ENCODE measurements at places on chromosomes 3 and 15. TPM values are rescaled to one million over a fixed set of nuclear protein-coding genes. Genes with fewer than 3 reads are reported as not detected.

GRCh38 chr3:176491084-176491483 is 706.2 kb downstream of the TBL1XR1 start:
- no peak for DNase-seq

GRCh38 chr3:129829640-129830039 is 63.9 kb downstream of the TMCC1 start:
- DNase-seq, result peak; percentile 31

GRCh38 chr15:88920186-88920891 is 7.2 kb upstream of the MFGE8 start:
- DNase-seq, result no peak

DNA sequence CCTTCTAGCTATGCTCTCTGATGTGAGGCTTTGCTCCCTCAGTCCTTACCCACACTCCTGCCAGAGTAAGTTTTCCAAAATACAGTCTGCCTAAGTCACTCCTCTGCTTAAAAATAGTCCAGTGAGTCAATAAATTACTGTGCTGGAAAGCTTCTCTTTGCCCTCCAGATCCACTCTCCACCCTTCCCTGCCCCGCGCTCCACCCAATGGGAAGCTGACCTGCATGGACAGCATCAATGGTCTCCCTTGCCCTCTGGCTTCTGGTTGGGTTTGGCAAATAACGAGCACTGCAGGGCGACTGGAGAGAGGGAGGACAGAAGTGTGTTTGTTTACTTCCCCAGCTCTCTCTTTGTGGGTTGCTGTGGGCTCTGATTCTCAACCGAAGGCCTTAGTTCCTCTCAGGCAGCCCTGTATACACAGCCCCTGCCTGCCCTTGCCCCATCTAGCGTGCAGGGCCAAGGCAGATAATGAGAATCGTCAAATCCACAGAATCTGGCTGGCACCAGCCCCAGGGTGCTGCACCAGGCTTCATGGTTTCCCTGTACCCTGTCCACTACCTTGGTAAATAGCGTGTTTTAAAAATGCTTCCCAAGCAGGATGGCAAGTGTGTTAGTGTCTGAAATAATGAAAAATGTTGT is 110.4 kb downstream of the ADAMTSL3 start:
- no peak for DNase-seq

- no peak for DNase-seq
Measured at GRCh38 chr15:85036716-85037115, 55.1 kb downstream of the PDE8A start.

DNA sequence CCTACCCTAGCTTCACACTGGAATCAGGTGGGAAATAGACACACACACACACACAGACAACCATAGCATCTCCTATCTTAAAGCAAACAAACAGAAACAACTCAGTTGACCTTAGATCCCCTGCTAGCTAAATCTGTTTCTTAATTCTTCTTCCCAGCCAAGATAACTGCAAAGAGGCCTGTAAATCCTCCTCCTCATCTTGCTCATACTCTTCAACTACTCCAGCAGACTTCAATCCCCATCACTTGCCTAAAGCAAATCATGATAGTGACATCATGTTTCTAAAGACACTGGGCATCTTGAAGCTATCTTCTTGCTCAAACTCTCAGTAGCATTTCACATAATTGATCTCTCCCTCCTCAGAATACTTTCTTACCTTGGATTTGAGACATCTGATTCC is 303.0 kb downstream of the RBMS3 start:
- DNase-seq, result no peak

DNA sequence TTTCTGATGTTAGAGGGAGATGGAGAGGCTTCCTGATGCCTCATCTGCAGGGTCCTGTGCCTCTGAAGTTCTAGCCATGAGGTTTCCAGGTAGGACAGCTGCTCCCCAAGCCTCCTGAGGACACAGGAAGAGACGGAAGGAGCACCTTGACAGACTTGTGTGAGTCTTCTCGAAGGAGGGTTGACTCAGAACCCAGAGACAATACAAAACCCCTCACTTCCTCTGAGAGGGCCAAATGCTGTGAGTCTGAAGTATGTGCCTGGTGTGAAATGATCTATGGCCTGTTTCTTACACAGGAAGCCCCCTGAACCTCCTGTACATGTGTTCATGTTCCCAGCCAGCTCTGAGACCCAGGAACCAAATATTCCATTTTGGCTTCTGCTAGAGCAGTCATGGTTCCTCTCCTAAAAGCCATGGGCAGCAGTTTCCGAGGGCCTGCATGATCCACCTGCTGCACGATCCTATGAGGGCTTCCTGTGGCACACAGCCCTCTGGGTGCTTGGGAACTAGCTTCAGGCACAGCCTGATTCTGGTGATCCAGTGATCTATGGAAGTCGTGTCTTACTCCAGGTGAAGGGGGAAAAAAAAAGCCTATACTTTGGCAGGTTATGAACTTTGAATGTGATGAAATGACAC is 62.2 kb downstream of the AAGAB start:
- DNase-seq, result no peak

- DNase-seq, result no peak
Measured at GRCh38 chr3:108500728-108501127, 9.7 kb downstream of the MYH15 start.

GRCh38 chr3:95343228-95343627 is 1280.4 kb downstream of the NSUN3 start:
- no peak for DNase-seq

- no peak for DNase-seq
Measured at GRCh38 chr15:90271459-90272166, 6.1 kb downstream of the NGRN start.

- DNase-seq, result no peak
Measured at GRCh38 chr15:67161412-67161811, 93.0 kb downstream of the AAGAB start.

- no peak for DNase-seq
Measured at GRCh38 chr3:184004476-184004875, 13.2 kb downstream of the ABCC5 start.

DNA sequence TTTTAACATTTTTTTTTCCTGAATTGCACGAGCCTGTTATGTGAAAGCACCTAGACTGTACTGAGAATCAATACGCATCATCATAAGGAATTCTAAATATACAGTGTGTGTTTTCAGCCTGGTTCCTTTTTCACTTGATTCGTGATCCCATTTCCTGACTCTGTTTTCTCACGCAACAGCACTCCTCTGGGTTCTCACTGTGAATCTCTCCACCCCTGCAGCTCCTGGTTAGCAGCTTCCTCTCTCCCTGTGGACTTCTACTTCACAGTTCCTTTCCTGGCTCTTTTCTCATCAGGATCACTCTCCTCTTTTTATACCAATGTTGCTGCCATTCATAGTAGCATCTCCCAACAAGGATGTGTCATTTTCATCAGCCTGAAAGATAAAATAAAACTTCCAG is 297.2 kb downstream of the CADM2 start:
- DNase-seq, result no peak

DNA sequence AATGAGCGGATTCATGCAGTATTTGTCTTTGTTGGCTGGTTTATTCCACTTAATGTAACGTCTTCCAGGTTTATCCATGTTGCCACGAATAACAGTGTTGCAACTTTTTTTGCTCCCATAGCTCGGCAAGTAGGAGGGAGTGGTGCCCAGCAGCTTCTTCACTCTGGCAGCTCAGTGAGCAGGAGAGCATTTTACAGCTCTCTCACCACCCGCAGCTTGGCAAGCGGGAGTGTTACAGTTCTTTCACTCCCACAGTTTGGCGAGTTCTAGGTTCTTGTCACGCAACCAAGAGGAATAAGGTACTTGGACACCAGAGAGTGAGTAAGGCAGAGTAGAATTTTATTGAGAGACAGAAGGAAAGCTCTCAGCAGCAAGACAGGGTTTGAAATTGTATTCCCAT is 935.2 kb downstream of the TBL1XR1 start:
- DNase-seq, result no peak

- DNase-seq, result no peak
Measured at GRCh38 chr3:104816716-104817115, 550.0 kb upstream of the ALCAM start.

GRCh38 chr3:82627733-82628132 is 866.3 kb upstream of the GBE1 start:
- no peak for DNase-seq

- DNase-seq, result no peak
Measured at GRCh38 chr3:28856796-28857195, 424.1 kb upstream of the RBMS3 start.

- DNase-seq, result no peak
Measured at GRCh38 chr3:181250714-181251113, 261.2 kb upstream of the DNAJC19 start.

DNA sequence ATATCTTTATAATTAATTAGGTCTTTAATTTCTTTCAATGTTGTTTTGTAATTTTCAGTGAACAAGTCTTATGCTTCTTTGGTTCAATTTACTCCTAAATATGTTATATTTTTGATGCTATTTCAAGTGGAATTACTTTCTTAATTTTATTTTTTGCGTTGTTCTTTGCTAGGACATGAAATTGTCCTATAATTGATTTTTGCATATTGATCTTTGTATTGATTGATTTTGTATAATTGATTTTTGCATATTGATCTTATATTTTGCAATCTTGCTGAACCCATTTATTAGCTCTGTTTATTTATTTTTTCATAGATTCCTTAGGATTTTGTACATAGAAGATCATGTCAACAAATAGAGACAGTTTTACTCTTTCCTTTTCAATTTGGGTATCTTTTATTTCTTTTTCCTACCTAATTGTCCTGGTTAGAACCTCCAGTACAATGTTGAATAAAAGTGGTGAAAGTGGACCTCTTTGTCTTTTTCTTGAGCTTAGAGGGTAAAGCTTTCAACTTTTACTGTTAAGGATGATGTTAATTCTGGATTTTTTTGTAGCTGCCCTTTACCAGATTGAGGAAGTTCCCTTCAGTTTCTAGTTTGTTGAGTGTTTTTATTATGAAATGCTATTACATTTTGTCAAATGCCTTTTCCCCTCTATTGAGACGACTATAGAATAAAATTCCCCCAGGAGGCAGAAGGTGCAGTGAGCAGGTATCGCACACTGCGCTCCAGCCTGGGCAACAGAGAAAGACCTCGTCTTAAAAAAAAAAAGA is 36.8 kb upstream of the CCDC50 start:
- no peak for DNase-seq

DNA sequence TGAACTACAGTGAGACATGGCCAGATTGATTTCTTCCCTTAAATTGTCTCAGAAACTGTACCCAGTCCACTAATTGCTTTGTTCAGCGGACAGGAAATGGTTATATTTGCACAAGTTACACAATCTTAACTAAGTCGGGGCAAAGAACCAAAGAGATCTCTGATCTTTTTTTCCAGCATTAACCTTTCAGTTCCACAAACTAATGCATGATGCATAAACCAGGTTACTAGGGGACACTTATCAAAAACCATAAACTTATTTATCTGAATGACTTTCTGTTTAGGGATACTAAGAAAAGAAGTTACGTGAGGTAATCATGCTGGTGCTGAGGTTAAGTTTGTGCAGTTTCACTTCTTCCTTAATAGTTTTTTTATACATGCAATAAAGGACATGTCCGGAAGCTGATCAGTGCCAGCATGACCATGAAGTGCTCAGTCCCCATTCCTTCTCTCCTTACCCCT is 22.4 kb downstream of the FNDC3B start:
- DNase-seq, result no peak

GRCh38 chr3:127676921-127677351 is 4.2 kb downstream of the ABTB1 start:
- no peak for DNase-seq

- DNase-seq, result no peak
Measured at GRCh38 chr3:144429719-144430121, 458.1 kb downstream of the DIPK2A start.

DNA sequence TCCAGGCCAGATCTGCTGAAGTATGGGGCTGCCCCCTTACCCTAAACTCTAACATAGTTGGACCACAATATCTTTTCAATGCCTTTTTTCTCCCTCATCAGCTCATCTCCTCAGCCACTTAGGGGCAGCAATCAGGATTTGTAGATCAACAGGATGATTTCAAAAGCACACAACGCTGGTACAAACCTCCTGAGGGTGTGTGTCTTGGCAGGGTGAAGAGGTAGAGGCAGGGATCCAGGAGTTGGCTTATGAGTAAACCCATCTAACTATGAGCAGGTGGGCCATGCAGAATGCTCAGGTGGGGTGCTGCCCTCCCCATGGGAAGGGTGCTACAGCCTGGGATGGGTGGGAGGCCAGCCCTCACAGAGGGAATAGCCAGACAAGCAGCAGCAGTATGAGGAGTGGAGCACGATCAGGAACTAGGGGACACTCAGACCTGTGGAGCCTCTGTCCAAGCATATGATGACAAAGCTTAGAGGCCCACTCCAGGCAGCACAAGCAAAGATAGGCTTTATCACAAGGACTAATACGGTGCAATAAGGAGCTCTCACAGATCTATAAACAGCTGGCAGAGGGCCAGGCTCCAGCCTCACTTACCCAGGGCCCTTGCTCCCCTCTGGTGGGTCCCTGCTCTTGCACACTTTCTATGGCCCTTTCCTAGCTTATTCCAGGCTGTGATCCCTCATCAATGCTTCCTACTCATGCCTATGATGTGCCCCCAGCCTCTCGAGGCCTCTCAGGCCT is 32.2 kb downstream of the IL20RB start:
- DNase-seq, result no peak

DNA sequence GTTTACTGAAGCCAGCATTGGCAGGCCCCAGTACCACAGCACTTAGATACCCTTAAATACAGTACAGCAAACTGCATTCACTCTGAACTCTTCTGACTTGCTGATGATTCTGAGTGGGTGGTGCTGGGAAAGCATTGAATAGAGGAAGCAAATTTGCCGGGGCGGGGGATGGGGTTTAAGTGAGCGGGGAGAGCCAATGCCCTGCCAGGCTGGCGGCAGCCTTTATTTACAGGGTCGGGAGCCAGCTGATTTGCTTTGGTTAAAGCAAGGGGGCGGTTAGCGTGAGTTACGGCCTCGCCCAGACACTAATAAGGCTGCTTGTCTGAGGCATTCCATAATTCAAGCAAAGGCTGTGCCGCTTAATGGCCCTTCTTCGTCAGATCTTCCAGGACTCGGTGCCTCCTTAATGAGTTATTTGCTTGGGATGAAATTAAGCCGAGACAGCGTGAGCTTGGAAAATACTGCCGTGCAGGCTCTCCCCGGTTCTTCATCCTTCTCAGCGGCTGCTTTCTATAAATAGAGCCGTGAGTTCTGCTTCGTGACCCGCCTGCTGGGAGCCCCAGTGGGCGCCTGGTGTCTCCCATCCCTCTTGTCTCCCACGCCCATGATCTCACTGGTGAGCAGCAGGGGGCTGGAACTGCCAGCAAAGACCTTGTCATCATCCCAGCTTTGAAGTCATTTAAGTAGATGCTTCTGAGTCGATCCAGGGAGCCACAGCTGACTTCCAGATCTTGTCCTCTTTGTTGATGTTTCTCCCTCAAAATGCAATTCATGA is 25.8 kb downstream of the SPSB4 start:
- DNase-seq, result peak; percentile 86

The CD80 gene
- polyA plus RNA-seq, result 0.17 TPM

The GOLGA6L7 gene
- 0.32 TPM for polyA plus RNA-seq

The FETUB gene
- 0.09 TPM for polyA plus RNA-seq

All from renal cortex interstitium (tissue), 15 donors.